ENCODE measurements at places on chromosomes 4 and X.

- DNase-seq = no peak
Measured at GRCh38 chrX:103733017-103733416, 22.3 kb downstream of the TMEM31 start.

DNA sequence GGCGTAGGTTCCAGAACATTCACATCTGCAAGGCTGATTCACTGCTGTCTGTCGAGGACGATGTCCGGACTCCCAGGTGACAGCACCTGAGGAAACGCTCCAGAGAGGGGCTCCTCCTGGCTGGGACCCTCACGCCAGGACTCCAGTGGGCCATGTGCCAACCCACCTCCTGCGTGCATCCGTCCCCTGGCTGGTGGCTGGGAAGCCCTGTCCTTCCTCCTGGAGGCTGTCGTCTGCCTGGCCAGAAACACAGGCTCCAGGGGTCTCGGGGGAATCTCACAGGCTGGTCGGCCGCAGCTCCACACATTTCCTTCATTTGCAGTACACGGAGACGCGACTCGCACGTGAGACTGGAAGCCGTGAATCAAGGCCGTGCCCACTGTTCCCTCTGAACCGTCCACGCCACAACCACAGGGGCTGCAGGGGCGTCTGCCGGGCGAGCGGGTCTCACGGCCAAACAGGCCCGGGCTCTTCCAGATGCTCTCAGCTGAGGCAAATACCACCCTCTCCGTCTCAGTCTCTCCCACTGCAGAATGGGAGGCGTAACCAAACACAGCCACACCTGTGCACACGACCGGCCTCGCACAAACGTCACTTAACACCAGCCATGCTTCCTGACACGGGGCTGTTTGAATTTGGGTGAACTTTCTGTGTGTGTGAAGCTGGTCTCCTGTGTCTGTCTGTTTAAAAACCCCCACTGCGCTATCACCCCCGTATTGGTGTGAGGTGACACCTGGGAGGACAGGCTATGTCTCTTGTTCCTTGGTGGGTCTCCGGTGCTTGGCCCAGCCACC is 38.7 kb upstream of the MXD4 start:
- DNase-seq = no peak

GRCh38 chr4:52743444-52744019 is 7.7 kb downstream of the ERVMER34-1 start:
- no peak for DNase-seq

DNA sequence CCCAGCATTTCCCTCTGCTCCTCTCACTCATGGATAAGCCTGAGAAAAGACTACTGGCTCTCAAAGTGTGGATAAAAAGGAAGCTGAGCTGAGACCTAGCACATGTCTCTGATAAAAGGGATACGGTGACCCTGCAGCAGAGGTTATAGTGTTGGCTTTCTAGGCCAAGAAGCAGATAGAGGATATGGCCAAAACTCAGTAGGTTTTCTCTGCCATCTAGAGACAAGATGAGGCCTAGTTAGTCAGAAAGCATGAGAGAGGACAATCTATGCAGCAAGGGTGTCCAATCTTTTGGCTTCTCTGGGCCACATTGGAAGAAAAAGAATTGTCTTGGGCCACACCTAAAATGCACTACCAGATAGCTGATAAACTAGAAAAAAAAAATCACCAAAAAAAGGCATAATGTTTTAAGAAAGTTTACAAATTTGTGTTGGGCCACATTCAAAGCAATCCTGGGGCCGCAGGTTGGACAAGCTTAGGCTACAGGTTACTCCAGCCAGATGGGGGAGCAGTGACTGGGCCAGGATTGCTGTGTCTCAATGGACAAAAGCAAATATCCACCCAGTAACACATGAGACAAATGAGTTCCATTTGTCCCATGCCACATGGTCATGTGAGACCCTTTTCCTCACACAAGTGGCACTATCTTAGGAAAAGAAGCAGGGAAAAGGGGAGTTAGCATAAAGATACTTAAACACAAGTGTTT is 411.4 kb downstream of the INPP4B start:
- DNase-seq = no peak

- no peak for DNase-seq
Measured at GRCh38 chr4:20253735-20254409, 2.2 kb downstream of the SLIT2 start.

- no peak for DNase-seq
Measured at GRCh38 chr4:170106900-170107299, 17.1 kb upstream of the AADAT start.

DNA sequence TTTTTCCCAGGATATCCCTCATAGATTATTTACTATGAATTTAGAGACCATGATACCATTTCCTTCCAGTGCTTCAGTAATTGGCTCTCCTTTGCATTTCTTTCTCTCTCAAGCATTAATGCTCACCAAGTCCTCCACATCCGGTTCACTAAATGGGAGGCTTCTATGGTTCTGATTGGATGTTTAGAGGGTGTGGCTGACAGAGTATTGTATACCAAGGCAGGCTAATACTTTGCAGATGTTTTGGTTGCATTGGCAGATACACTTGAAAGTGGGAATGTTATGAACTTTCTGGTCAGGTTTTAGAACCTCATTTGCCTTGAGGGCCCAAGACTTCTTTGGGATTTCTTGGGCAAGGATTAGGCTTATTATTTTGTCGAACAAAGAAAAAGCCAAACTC is 24.2 kb downstream of the CBLL2 start:
- DNase-seq = no peak

GRCh38 chrX:75278991-75279390 is 5.1 kb downstream of the UPRT start:
- DNase-seq = no peak

GRCh38 chrX:107743995-107744394 is 31.6 kb downstream of the TSC22D3 start:
- DNase-seq = no peak

- no peak for DNase-seq
Measured at GRCh38 chr4:22435652-22436051, 80.2 kb downstream of the ADGRA3 start.

- DNase-seq = no peak
Measured at GRCh38 chr4:163622379-163623035, 128.0 kb downstream of the TMA16 start.

- DNase-seq = no peak
Measured at GRCh38 chr4:61533140-61533539, 333.0 kb downstream of the ADGRL3 start.

GRCh38 chr4:137528673-137529072 is 3.6 kb downstream of the PCDH18 start:
- no peak for DNase-seq

- DNase-seq = no peak
Measured at GRCh38 chr4:116923389-116923788, 162.0 kb downstream of the TRAM1L1 start.

DNA sequence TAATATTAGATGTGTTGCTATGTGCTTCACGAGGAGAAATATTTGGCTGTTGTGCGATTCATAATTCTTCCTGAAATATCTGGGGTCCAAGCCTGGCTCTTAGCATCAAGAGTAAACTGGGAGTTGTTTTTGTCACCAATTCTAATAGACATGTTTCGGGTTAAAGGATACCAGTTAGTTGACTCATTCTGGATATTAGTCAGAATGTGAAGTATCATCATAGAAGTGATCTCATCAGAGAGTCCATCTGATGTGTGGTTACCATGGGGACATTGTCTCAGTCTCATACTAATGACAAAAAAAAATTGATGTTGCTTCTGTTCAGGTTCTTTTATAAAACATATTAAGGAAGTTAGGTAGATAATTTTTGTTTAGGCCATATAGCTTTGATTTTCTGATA is 57.2 kb upstream of the MTMR1 start:
- no peak for DNase-seq

DNA sequence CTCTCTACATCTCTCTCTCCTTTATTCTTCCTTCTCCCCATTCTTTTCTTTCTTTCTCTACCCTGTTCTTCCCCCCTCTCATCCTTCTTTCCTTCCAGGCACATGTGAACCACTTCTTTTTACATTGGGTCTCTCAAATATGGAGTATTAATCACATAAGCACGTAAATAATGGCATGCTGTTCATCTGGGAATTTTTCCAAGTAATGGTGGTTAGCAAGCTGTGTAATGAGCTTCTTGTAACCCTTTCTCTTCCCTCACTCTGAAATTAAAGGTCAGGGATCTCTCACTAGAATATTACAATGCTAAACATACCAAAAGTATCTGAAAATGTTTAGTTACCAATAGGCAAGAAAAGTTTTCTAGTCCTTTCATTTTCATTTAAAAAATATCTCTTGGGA is 239.9 kb upstream of the TEX13A start:
- no peak for DNase-seq

- no peak for DNase-seq
Measured at GRCh38 chr4:48118081-48118480, 16.0 kb downstream of the TXK start.
